Left renal pelvis (tissue), 4 donors: ENCODE measurements at places on chromosomes 7 and 10. TPM values are rescaled to one million over a fixed set of nuclear protein-coding genes. Genes with fewer than 3 reads are reported as not detected.

Gene SUGCT
- polyA plus RNA-seq: 10.3 TPM

GRCh38 chr10:132395704-132396493, 1.1 kb upstream of the PWWP2B start:
- no peak for DNase-seq

GRCh38 chr10:21047096-21047495, 150.0 kb upstream of the NEBL start:
- DNase-seq: no peak

Gene SPDYE2
- polyA plus RNA-seq: 5.9 TPM

Gene SGCE
- 115 TPM for polyA plus RNA-seq

Gene NEUROD6
- polyA plus RNA-seq: not detected

Gene GNG11
- polyA plus RNA-seq: 32.2 TPM

DNA sequence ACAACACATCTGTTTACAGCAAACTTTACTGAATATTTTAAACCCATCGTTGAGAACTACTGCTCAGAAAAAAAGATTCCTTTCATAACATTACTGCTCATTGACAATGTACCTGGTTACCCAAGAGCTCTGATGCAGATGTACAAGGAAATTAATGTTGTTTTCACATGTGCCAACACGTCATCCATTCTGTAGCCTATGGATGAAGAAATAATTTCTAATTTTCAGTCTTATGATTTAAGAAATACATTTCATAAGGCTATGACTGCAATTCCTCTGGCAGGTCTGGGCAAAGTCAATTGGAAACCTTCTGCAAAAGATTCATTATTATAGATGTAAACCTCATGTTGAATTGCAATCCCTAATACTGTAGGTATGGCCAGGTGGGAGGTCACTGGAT, 16.7 kb upstream of the CNNM1 start:
- no peak for DNase-seq

GRCh38 chr7:158910254-158911053, 54.1 kb downstream of the DYNC2I1 start:
- no peak for DNase-seq

DNA sequence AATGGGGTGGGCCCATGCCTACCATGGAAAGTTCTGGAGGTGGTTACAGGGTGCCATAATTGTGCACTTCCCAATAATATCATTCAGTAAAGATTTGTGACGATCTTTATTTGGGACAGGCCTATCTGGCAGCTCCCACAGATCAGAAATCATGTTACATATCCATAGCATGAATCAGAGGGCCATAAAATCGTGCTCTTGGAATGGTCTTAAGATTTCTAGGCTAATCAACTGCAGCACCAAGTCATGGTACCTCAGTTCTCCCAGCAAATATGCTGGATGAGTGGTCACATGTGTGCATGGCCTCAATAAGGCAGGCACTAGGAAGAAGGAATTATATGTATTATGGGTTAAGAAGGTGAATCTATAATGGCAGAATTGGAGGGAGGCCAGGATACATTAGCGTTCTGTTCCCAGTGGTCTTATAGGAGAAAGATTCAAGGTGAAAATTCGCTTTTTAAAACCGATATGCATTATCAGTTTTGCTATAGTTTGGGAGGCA, 134.7 kb downstream of the NRP1 start:
- no peak for DNase-seq

DNA sequence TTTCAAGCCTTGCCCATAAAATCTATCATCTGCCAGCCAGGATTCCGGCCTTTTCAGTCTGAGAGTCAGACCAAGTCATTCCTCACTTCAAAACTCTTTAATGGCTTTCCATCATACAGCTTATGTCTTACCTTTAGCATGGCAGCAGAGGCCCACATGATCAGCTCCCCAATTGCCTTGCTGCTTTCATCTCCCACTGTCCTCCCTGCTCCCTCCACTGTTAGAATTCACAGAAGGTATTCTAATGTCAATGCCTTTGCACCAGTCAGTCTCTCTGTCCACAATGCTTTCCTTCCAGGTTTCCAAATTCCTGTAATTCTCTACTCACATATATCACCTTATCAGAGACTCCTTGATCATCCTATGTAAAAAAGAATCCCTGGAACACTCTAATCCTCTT, 37.2 kb downstream of the SEMA3E start:
- DNase-seq: no peak
